Stimulated activated CD4-positive, alpha-beta T cell treated with anti-CD3 and anti-CD28 coated beads, Interleukin-4, amount 100 ng/mL, for 1 hour (primary cell): ENCODE measurements at places on chromosomes 3 and 15.

GRCh38 chr3:45599984-45600650 is 5.6 kb downstream of the LIMD1 start:
- no peak for DNase-seq

GRCh38 chr15:81645470-81645869 is 271.5 kb upstream of the TMC3 start:
- no peak for DNase-seq

GRCh38 chr3:102081572-102082289 is 232.4 kb downstream of the NFKBIZ start:
- DNase-seq: no peak

GRCh38 chr3:69058180-69058946 is 6.2 kb upstream of the TMF1 start:
- no peak for DNase-seq

- peak; percentile 53 for DNase-seq
Observed at GRCh38 chr3:179037351-179037750, 34.3 kb downstream of the ZMAT3 start.

- no peak for DNase-seq
Observed at GRCh38 chr15:71325481-71325880, 210.2 kb downstream of the THSD4 start.
